ENCODE measurements at places on chromosomes 13 and 19.

- DNase-seq, result no peak
These were observed 205.7 kb downstream of the KCNRG start for GRCh38 chr13:50220938-50221337.

- DNase-seq, result no peak
These were observed 168.6 kb downstream of the ZNF536 start for GRCh38 chr19:30540761-30541160.

GRCh38 chr13:114099918-114100445, 32.4 kb downstream of the RASA3 start:
- DNase-seq, result no peak

GRCh38 chr13:93956426-93956825, 523.1 kb downstream of the DCT start:
- DNase-seq, result no peak

- no peak for DNase-seq
These were observed 29.6 kb upstream of the RCBTB2 start for GRCh38 chr13:48562296-48563066.

DNA sequence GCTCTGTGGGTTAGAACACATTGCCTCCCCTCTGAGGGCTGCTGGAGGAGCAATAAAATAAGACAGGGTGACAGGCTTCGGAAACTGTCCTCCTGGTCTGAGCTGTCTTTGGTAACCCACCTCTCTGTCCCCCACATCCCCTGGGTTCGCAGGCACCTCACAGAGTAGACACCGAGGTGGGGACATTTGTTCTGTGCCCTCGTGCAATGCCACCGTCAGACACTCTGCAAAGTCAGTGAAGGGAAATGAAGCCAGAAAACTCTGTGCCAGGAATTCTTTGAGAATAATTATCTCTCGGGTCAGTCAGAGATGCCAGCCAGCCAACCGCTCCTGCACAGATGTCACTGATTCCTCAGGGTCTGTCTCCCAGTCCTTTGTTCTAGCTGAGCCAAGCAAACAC, 493.6 kb downstream of the FOXO1 start:
- no peak for DNase-seq

- no peak for DNase-seq
These were observed 190.9 kb downstream of the IRS2 start for GRCh38 chr13:109595471-109595870.

- DNase-seq, result no peak
These were observed 232.0 kb downstream of the OLFM4 start for GRCh38 chr13:53260594-53260993.

- DNase-seq, result no peak
These were observed 17.7 kb upstream of the PTPRS start for GRCh38 chr19:5358173-5358800.

DNA sequence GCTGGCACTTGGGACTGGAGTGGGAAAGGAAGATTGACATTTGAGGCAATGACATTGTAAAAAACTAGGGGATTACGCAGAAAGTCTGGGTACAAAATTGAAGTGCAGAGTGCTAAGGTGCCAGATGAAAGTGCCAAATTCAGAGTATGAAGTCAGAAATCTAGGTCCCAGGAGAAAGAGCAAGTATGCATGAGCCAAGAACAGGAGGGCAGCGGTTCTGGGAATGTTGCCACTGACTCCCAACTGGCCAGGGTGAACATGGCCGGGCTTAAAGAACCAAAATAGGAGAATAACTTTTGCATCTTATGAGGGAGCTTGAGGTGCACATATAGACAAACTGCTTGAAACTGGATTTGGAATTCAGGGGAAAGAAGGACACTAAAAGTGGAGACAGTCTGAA, 495.8 kb upstream of the KLF12 start:
- DNase-seq, result no peak

- no peak for DNase-seq
These were observed 254.4 kb downstream of the DLEU7 start for GRCh38 chr13:50589139-50589538.

DNA sequence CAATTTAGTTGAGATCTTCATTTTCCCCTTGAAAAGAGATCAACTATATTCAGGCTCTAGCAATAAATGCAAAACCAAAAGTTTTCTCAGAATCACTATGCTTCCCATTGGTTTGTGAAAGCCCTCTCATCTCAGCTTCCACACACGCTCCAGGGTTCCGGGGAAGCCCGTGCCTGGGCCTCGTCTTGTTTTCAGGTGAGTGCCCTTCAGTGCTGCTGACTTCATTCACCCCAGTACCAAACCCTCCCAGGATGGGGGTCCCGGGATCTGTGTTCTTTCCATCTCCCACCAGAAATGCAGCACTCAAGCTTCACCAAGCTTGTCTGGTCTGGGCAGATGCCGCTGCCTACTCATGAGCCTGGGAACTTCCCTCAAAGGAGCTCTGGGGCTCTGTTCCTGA, 97.7 kb downstream of the TEX29 start:
- DNase-seq, result no peak

GRCh38 chr19:56309511-56310185, 5.0 kb downstream of the ZSCAN5A start:
- DNase-seq, result no peak

All from NCI-H1417 treated with DMSO at 0.1 percent for 48 hours (cell line).